ENCODE measurements at places on chromosomes 1 and 21.

- no peak for DNase-seq
Measured at GRCh38 chr1:62210960-62211359, 16.3 kb downstream of the L1TD1 start.

DNA sequence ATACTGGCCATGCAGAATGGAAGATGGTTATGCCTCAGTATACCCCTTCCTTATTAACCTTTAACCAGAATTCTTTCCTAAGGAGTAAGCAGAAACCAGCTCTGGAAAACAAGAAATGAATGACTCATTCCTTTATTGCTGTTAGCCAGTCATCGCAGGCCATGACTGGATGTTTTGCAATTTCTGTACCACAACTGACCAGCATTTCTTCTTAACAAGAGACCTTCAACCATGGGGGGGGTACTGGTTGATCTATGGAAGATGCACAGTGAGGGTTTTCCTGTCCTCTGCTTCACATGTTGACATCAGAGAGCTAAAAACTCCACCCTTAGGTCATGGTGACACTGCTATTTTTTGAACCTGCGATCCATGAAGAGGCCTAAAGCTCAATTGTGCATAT lies 28.0 kb upstream of the RNF2 start:
- no peak for DNase-seq

- DNase-seq = no peak
Measured at GRCh38 chr1:162187687-162188276, 118.3 kb downstream of the NOS1AP start.

GRCh38 chr1:222909586-222909985 lies 94.7 kb downstream of the DISP1 start:
- DNase-seq = no peak

GRCh38 chr21:33855190-33855589 lies 60.4 kb downstream of the ATP5PO start:
- DNase-seq = no peak

DNA sequence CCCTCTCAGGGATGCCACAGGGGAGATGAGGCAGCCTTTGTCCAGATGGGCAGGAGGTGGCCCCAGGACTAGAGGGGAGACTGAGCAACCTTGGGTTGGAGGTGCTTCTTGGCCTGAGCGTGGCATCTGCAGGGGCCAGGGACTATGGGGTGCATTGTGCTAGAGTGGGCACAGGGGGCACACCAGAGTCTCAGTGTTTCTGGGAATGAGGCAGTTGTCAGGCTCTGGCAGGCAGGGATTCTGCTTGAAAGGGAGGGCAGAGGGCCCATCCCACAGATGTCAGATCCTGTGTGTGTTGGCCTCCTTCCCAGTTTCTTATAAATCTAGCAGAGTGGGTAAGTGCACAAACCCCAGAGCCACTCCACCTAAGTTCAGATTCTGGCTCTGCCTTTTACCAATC lies 13.7 kb downstream of the LGR6 start:
- DNase-seq = no peak

DNA sequence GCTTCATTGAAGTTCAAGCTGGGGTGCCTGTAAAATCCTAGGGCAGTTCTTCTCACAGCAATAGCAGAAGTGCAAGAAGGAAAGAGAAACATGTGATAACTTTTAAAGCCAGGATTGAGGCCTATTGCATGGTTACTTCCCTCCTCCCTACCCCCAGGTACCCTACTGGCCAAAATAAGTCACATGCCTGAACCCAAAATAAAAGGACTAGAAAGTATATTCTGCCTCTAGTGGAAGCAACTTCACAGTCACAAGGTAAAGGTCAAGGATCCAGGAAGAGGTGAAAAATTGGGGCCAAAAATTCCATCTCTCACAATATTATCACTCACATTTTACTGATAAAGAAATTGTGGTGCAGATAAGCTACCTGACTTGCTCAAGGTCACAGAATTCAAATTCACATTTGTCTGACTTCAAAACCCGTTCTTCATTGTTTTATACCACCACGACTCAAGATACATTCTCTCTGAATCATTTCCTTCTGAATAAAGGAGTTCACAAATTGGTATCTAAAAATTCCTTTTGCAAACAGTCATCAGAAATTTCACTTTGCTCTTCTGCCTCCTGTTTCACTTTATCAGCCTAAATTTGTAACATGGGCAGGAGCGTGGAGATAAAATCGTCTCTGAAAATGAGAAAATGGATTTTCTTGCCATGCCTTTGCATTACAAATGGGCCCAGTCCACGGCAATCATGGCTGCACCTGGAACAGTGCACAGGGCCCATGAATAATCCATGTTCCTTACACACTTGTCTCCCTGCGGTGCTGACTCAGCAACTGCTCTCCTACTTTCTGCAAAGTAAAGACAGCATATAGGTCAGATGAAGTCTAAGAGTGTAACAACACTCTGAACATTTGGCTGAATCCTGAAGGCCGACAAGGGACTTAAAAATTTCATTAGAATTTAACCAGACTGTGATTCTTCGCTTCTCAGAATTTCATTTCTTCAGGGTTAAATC lies 485.3 kb upstream of the NFIA start:
- no peak for DNase-seq

DNA sequence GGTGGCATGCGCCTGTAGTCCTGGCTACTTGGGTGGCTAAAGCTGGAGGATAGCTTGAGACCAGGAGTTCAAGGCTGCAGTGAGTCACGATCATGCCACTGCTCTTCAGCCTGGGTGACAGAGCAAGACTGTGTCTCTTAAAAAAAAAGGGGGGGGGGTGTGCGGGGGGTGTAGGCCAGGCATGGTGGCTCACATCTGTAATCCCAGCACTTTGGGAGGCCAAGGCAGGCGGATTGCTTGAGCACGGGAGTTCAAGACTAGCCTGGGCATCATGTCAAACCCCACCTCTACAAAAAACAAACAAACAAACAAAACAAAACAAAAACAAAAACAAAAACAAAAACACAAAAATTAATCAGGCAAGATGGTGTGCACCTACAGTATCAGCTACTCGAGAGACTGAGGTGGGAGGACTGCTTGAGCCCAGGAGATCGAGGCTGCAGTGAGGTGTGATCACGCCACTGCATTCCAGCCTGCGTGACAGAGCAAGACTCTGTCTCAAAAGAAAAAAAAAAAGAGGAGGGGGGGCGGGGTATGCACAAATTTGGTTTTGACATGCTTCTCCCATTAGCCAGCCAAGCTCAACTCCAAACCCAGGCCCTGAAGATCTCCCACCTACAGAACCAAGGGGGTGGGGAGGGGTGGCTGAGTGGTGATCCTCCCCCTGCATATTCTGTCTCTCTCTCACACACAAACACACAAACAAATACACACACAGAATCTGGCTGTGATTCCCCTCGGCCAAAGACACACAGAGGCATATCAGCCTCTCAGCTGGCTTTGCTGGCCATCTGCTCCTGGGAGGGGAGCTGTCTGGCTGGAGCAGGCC lies 3.1 kb downstream of the PTAFR start:
- no peak for DNase-seq

GRCh38 chr1:26287033-26287711 lies 7.3 kb downstream of the SH3BGRL3 start:
- no peak for DNase-seq

DNA sequence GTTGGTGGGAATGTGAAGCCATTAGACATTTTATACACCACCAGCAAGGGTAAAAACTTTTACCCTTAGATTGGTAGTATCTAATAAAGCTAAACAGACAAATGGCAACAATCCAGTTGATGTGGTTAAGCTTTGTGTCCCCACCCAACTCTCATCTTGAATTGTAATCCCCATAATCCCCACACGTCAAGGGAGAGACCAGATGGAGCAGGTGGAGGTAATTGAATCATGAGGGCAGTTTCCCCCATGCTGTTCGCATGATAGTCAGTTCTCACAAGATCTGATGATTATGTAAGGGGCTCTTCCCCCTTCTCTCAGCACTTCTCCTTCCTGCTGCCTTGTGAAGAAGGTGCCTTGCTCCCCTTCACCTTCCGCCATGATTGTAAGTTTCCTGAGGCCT lies 602.3 kb downstream of the NUF2 start:
- no peak for DNase-seq

DNA sequence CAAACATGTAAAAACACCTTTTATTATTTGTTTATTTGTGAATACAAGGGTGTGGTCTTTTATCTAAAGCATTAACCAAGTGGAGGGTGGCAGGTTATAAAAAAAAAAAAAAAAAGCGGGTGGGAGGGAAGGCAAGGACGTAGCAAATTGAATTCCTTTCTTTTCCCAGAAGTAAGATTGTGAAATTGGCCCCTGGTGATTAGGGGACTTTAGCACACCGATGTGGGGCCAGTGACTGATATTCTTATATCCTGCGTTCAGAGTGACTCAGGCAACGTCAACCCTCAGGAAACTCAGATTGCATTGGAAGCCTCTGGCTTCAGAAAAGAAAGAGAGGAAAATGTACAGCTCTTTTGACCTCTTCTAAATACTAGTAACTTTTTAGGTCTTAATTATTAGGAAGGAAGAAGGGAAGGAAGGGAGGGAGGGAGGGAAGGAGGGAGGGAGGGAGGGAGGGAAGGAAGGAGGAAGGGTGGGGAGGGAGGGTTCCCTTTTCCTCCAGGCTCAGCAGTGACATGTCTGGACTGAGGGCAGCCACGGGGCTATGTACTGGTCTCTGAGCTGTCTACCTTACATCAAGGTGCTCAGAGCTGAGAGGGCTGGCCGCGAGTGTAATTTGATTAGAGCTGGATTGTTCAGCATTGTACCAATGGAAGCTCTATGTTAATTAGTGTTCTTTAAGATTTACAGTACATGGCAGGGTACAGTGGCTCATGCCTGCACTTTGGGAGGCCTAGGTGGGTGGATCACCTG lies 30.2 kb downstream of the EVA1C start:
- DNase-seq = no peak

DNA sequence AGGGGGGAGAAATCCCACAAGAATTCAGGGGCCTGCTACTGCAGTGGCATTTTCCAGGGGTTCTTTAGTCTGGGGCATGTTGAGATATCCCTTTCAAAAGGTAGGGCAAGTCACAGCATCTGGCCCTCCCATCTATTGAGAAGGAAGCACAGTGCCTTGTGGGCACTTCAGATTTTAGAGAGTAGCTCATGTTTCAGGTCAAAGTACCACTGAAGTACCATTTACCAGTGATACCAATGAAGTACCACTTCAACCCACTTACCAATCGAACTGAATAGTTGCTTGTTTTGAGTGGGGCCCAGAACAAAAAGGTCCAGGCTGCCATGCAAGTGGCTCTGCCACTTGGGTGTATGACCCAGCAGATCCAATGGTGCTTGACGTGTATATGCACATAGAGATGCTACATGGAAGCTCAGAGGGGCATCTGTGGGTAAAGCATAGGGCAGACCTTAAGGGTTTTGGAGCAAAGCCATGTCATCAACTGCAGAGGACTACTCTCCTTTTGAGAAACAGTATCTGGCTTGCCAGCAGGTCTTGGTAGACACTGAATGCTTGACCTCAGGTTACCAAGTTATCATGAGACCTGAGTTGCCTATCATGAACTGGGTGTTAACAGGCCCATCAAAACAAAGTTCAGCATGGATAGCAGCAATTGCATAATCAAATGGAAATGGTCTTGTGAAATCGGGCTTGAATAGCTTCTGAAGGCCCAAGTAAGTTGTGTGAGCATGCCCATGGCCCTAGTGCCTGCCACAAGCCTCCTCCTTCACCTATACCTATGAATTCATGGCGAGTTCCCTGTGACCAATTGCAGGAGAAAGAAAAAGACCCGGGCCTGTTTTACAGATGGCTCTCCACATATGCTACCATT lies 23.5 kb downstream of the PLA2G2D start:
- DNase-seq = no peak

DNA sequence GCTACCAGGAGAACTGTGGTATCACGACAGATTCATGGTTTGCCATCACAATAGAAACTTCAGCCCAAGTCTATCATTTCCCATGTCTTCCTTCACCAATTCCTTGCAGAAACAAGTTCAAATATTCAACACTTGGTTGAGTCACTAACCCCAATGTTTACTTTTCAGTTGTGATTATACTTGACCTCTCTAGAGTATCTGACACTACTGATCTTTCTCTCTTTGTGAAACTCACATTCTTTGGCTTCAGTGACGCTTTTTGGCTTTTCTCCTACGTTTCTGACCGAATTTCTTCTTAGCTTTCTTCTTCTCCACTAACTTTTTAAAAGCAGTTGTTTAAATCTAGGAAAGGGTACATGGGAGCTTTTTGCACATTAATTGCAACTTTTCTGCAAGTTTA lies 48.8 kb upstream of the HMGB4 start:
- DNase-seq = no peak

DNA sequence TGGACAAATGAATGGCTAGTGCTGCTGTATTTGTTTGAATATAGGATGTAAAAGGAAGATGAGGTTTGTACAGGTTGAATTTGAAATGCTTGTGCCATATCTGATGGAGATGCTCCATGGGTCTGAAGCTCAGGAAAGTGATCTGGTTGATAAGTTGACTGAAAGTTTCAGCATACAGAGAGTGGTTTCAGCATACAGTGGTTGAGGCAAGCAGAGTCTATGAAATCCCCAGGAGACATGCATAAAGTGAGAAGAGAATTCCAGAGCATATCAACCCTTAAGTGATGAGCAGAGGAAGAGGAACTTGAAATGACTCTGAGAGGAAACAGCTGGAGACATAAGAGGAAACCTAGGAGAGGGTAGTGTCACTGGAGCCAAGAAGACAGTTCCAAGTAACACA lies 21.7 kb downstream of the TCHHL1 start:
- no peak for DNase-seq

DNA sequence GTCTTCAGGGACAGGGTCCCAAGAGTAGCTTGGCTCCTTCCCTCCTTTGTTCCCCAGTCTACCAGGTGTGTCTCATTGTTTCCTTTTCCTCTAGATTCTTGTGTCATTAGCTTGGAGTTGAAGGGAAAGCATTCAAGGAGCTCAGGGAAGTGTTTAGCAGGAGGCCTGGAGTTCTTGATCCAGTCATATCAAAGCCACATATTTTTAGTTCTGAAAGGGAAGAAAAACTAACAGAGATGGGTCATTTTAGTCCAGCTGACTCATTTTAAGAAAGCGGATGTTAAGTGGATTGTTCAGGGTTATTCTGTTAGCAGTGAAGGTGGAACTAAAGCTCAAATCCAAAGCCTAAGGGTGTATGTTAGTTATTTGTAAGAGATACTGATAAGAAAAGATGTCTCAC lies 721 bp downstream of the C1orf54 start:
- DNase-seq = no peak

- DNase-seq = no peak
Measured at GRCh38 chr1:157181258-157181657, 43.1 kb upstream of the ETV3 start.

- no peak for DNase-seq
Measured at GRCh38 chr1:58621391-58621790, 44.3 kb upstream of the TACSTD2 start.

- no peak for DNase-seq
Measured at GRCh38 chr1:34839526-34840305, 19.8 kb downstream of the SMIM12 start.

GRCh38 chr1:87880764-87881163 lies 552.1 kb downstream of the LMO4 start:
- DNase-seq = no peak

DNA sequence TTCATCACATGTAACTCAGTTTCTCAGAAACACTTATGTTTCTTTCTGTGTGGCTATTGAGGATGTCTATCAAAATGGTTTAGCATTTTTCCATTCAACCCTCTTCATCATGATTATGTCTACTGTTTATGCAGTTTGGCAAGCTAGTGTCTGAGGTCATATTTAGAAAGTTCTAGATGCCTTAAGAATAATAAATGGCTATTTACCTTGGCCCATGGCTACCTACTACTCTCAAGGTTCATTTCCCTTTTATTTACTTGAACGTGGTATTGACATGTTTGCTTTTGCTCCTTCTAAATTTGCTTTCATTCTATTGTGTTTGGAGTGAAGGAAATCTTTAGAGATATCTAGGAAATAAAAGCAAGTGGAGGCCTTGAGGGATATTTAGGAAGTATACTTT lies 193.7 kb upstream of the OLFM3 start:
- no peak for DNase-seq
